ENCODE measurements at places on chromosomes 11 and 22.

- DNase-seq: no peak
Measured at GRCh38 chr11:29163231-29163630, 853.6 kb downstream of the KCNA4 start.

DNA sequence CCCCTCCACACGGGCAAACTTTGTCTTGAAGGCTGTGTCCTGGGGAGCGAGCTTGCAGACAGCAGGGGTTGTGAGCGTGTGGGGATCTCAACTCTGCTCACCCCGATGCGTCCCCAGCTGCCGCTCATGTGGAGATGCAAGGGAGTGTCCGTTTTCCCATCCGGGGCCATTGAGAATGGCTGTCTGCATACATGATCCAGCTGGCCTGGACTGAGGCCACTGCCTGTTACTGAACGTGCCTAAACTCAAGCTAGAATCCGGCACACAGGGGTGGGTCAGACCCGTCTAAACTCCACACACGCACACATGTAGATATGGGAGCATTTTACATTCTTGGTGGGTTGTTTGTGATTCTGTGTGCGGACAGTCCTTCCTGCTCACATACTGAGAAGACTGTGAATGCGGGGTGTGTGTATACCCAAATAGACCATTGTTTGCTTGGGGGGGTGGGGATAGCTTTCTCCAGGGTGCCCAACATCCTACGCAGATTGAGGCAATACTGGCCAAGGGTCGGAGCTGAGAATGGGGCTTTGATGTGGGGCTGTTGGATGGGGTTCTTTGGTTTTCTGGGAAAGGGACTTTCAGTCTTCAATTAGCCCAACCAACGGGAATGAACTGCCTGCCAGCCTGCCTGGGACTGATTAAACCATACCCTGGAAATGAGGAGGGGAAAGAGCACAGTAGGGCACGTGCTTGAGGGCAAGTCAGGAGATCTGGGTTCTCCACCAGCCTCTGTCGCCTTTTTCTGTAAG is 60.4 kb downstream of the ST3GAL4 start:
- no peak for DNase-seq

DNA sequence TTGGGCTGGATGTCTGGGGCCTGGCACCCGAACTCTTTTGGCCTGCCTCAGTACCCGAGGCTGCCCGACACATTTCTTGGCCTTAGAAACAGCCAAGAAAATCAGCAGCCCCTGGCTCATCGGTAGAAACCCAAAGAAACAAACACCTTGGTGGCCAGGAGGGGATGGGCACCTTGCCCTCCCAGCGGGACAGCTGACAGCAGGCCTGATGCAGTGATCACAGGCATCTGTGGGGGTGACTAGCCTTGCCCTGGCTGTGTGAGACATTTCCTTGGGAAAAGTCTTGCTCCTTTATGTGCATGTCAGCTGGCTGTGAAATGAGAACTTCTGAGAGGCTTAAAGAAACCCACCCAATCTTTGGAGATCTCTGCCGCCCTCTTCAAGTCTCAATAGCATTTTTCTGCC is 60.9 kb downstream of the SMIM38 start:
- DNase-seq: no peak

DNA sequence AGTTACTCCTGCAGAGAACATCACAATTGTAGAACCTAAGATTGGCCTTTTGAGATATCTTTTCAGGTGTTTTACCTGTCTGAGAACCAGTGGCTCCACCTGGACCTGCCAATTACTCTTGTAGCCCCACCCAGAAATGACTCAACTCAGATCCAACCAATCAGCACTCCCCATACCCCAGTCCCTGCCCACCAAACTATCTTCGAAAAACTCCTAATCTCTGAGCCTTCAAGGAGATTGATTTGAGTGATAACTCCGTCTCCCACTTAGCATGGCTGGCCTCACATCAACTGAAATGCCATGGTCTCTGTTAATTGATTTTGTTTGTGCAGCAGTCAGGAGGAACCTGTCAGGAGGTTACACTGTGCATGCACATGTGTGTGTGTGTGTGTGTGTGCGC is 103.6 kb downstream of the MTNR1B start:
- no peak for DNase-seq

DNA sequence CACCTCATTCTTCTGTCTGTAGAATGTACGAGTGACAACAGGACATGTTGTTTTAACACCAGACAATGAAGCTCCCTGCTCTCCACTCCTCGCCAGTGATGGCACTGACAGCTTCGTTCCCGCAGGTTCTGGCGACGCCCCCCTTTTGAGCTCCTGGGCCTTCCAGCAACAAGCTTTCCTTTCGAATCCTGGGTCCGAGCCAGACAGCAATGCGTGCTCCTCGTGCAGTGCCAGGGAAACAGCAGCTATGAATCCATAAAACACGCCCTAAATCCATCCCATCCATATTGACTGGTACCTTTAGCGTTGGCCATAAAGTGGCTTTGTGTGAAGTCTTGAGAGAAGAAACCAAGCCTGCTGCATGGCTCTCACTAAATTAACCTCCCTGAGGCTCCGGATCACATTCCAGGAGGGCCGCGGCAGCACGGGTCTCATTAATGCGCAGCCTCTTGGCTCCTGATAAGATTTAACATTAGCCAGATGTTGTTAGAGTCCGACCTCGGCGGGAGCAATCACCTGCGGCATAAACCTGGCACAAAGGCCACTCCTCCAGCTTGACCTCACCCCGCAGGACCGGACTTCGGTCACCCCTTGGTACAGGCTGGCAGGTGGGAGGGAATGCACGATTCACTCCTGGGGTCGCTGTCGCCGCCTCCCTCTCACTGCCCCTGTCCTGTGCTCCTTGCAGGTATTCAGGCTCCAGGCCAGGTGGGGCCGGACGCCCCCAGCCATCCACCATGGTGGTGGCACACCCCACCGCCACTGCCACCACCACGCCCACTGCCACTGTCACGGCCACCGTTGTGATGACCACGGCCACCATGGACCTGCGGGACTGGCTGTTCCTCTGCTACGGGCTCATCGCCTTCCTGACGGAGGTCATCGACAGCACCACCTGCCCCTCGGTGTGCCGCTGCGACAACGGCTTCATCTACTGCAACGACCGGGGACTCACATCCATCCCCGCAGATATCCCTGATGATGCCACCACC is 50.1 kb downstream of the MACROD1 start:
- DNase-seq: no peak

DNA sequence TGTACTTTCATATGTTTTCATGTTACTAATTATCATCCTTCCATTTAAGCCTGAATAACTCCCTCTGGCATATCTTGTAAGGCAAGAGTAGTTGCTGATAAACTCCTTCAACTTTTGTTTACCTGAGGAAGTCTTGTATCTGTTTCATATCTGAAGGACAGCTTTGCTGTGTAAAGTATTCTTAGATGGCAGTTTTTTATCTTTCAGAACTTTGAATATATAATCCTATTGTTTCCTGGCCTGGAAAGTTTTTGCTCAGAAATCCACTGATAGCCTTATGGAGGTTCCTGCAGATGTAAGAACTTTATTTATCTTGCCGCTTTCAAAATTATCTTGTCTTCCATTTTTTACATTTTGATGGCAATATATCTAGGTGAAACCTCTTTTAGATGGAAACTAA is 69.1 kb downstream of the KCNQ1OT1 start:
- DNase-seq: no peak

DNA sequence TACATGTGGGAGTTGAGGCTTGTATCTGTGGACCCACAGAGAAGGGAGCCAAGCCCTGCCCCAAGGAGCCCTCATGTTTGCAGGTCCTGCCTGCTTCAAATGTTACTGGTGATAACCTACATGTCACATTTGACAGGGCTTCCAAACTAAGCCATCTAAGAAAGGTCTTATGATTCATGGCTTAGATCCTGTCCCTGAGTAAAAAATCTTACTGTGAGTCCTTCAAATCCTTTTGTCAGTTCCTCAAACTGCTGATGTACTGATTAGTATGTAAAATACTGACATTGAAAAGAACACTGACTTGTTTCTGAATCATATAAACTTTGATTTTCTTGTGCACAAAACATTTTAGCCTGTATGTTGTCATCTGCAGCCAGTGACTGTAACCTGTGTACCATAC is 1.0 kb upstream of the PANX1 start:
- no peak for DNase-seq

DNA sequence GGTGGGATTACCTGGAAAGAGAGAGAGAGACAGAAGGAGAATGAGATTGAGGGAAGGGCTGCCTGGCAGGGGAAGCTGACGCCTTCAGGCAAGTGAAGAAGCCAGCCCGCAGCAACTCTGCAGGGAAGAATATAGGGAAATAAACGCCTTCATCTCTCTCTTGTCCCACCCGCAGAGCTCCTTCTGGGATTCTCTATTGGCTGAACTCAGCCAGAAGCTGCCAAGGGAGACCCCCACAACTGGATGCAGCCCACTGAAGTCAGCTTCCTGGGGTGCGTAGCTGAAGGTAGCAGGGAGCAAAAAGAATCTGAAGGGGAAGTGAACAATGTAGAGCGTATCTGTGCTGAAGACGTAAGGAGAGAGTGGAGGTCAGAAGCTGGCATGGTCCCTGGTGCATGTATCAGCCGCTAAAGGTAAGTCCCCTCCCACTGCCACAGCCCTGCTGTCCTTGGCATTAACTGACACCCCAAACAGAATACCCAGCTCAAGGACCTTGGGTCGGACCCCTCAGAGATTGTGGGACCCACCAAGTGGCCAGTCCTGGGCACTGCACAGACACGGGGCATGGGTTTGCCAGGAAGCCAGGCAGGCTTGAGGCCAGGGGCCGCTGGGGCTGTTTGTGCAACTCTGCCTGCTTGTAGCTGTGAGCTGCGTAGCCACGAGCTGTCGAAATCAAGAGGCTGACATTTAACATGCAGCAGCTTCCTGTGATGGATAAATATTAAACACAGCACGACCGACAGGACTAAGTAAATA is 469.9 kb downstream of the MN1 start:
- DNase-seq: no peak

- no peak for DNase-seq
Measured at GRCh38 chr22:17091851-17092250, 7.1 kb downstream of the IL17RA start.

DNA sequence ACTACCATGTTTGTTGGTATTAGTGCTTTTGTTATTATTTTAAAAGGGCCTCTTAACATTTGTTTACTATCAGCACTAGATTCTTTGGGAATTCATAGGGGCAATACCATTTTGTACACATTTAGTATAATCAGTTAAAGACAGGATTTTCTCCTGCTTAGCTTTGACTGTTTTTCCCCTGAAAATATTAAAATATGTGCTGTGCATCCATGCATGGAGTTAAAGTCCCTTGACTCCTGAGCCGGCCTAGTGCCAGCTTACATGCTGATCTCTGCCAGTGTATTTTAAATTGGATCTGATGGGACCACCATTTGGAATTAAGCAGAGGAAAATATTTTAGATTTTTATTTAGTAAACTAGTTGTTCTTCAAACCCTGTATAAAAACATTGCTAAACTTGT is 161.4 kb downstream of the METTL15 start:
- no peak for DNase-seq

DNA sequence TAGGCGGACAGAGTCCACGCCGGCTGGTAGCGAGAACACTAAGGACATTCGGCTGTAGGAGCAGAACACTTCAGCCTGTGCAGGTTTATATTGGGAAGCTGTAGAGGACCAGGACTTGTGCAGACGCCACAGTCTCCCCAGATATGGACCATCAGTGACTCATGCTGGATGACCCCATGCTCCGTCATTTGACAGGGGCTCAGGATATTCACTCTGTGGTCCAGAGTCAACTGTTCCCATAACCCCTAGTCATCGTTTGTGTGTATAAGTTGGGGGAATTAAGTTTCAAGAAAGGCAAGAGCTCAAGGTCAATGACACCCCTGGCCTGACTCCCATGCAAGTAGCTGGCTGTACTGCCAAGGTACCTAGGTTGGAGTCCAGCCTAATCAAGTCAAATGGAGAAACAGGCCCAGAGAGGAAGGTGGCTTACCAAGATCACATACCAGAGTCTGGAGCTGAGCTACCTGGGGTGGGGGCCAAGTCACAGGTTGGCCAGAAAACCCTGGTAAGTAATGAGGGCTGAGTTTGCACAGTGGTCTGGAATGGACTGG is 17.2 kb downstream of the P2RY2 start:
- no peak for DNase-seq

GRCh38 chr22:27959335-27960090 is 40.5 kb upstream of the PITPNB start:
- DNase-seq: no peak

GRCh38 chr22:29973269-29973668 is 90.3 kb downstream of the MTMR3 start:
- DNase-seq: no peak

DNA sequence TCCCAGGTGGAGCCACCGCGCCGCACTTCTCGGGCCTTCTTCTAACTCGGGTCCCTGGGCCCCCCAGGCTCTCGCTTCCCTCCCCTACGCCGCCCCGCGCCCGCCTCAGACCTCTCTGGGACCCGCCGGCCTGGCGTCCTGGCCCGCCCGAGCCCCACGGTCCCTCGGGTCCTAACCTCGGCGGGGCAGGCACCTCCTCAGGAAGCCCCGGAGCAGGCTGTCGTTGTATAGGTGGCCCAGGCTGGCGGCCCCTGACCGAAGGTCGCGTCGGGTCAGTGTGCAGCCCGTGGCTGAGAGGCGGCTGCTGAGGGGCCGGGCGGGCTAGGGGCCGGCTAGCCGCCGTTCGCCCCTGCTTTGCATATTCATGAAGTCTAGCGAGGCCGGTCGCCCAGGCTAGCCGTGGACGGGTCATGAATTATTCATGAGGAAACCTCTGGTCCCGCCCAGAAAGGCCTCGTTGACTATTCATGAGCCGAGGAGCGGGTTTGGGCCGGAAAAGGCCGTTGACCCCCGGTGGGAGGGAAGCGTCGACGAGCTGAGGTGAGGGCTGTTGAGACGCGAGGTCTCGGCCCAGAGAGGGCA is at the start of gene HORMAD2:
Gene HORMAD2, plus strand, starts transcription at position 513 of the 582 bp plus-strand sequence. CDS start 13,489 bp downstream, outside the sequence.
- DNase-seq: no peak

DNA sequence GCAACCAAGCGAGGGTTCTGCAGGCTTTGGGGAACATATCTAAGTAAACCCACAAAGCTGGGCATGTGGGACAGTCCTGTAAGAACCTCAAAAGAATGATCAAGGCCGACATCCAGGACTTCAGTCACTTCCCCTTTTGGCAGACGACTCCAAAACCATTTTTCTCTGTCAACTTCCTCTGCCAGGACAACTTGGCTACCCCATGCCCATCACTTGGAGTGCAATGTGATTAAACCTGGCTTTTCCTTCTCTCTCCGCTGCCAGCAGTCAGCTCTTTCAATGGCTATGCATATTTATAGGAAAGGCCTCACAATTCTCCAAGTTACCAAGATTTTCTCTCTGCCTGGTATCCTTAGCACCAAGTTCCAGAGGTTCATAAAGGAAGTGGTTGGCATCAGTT is 78.9 kb downstream of the C11orf58 start:
- DNase-seq: no peak

Measured in stimulated activated CD4-positive, alpha-beta T cell treated with anti-CD3 and anti-CD28 coated beads, Interleukin-15, amount 100 ng/mL, for 1 hour (primary cell).